ENCODE measurements at places on chromosomes 6 and 20. TPM values are rescaled to one million over a fixed set of nuclear protein-coding genes. Genes with fewer than 3 reads are reported as not detected.

The ZNF391 gene
- 6.1 TPM for total RNA-seq

The LPIN3 gene
- total RNA-seq: 5.1 TPM

The MARCKS gene
- 0.05 TPM for total RNA-seq

The LST1 gene
- 21.6 TPM for total RNA-seq

GRCh38 chr6:119643876-119644275, 294.3 kb upstream of the MAN1A1 start:
- DNase-seq: no peak

DNA sequence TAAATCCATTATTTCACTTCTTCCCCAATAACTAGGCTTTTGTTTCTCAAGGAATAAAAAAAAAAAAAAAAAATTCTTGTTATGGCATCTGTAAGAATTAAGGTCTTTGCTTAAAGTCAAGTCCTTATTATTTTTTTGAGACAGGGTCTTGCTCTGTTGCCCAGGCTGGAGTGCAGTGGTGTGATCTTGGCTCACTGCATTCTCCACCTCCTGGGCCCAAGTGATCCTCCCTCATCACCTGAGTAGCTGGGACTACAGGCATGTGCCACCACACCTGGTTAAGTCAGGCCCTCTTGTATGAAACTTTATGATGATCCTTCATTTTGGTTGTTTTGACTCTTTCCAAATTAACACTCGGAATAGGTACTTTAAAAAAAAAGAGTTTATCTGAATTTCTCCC, 17.3 kb downstream of the DSTN start:
- DNase-seq: no peak

GRCh38 chr6:64160486-64160885, 524.9 kb downstream of the PHF3 start:
- no peak for DNase-seq

DNA sequence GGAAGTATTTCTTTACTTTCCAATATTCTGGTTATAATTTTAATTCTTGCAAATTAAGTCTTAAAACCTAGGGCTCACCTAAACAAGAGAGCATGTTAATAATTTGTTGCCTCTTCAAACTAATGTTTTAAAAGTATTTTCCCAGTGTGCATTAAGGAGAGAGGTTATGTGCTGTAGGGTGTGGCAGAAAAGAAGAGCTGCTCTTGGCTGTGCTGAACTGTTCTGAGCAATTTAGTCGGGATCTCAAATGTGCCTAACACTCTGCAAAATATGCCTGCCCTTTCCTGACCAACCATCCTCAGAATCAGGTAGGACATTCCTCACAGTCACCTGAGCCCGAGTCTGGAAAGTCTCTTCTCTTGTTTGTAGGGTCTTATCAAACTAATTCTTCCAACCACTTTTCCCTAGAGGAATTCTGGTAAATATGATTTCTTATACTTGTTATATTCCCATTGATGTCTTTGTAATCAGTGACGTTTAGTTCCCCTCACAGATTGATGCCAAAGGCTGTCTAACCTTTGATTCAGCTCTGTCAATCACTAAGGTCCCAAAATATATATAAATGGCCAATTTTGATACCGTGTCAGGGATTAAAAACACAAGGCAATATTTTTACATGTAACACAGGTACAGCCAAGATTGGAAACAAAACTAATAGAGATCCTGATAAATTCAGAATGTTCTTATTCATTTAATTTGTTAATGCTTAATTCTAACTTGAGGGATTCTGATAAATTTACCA, 298.4 kb downstream of the ADGB start:
- DNase-seq: no peak

DNA sequence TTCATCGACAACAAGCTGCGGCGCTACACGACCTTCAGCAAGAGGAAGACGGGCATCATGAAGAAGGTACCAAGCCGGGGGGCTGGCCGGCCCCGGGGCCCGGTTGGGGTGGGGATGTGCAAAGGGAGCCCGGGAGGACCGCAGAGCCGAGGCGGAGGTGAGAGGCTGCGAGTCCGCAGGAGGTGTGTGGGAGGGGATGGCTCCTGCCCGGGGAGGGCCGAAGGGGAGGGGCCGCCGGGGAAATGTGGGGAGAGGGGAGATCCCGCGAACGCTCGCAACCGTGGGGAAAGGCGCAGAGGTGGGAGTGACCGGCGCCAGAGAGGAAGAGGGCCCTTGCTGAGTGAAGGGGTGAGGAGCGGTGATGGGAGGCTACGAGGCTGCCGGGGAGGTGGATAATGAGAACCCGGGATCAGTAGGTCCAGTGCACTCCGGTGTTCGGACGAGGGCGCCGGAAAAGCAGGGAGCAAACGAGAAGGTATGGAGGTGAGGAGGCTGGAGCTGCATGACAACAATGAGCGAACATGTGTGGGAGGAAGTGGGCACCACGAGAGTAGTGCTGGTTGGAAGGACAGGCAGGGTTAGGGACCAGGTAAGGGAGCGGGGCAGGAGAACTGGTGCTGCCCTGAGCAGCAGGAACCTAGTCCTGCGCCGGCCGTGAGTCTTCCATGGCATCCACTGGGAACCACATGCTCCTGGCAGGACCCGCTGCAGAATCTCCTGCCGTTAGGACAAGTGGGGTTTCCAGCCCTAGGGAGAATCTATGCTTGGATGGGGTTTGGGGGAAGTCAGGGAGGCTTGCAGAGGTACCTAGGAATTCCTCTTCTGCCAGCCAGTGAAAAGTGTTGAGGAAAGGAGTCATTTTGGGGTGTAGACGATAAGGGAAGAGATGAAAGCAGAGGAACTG, 1.3 kb downstream of the SRF start:
- peak; percentile 51 for DNase-seq

DNA sequence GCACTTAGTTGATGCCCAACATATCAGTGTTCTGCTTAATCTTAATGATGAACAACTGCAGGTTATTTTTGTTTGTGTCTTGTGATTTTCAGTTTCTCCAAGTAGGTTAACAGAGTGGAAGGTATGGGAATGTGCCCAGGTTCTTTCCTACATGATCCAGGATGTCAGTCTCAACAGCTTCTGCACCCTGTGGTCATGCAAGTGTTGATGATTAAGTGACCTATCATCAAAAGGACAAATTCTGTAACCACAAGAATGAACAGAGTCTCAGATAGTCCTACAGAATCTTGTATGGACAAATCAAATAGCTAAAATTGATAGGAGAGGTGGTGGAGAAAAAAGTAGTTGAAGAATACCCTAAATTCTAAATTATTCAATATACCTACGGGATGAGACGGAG, 26.1 kb downstream of the MAN1A1 start:
- DNase-seq: no peak

DNA sequence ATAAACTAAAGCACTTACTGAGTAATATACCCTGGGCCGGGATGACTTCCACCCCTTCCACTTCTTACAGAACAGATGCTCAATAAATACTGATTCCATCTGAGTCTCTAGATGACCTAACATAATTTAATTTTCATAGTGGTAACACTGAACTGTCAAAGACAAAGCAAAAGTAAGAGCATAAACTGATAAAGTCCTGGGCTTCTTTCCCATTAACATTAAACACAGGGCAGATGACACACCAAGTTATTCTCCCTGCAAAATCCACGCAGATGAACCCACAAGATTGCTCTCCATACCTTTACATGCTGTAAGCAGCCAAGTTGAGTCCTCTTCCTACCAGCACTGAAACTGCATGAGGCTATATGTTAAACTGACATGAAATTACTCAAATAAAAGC, 27.1 kb downstream of the AGPAT4 start:
- no peak for DNase-seq

- DNase-seq: peak; percentile 54
Observed at GRCh38 chr6:34181908-34182307, 36.0 kb upstream of the GRM4 start.

GRCh38 chr20:58154113-58154512, 74.3 kb downstream of the ANKRD60 start:
- no peak for DNase-seq

- DNase-seq: no peak
Observed at GRCh38 chr6:170033666-170034065, 257.2 kb downstream of the DLL1 start.

- DNase-seq: peak; percentile 93
Observed at GRCh38 chr20:45857114-45857881, at the start of the genes ACOT8 and ZSWIM3. Gene ACOT8, minus strand, starts transcription at chr20:45857392. Its CDS starts 77 bp downstream, at chr20:45857315. Gene ZSWIM3, plus strand, starts transcription at chr20:45857614. Its CDS starts 212 bp downstream, at chr20:45857826.

- DNase-seq: no peak
Observed at GRCh38 chr6:169064194-169064593, 189.5 kb downstream of the THBS2 start.

- no peak for DNase-seq
Observed at GRCh38 chr6:125558907-125559306, 190.5 kb upstream of the HEY2 start.

GRCh38 chr6:28974505-28974904, 30.6 kb downstream of the ZNF311 start:
- DNase-seq: no peak

DNA sequence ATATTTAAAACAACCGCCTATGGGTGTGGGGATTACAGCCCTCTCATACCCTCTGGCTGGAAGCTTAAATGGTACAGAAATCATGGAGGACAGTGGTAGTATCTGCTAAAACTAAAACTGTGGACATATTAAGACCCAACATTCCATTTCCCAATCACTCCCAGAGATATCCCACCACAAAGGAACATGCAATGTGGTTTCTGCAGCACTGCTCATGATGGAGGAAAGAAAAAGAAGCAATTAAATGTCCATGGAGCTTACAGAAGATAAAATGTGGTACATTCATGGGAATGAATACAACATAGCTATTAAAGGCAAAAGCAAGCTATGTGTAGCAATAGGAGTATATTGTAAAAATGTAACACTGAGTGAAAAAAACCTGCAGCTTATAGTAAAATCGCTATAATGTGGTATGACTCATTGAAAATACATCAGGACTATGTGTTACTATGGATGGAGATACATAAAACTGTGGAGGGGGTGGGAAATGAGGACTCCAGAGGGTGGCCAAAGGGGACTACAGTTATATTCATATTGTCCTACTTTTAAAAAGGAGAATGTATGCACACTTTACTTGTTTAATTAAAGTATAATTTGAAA, 22.9 kb upstream of the NNAT start:
- no peak for DNase-seq

- no peak for DNase-seq
Observed at GRCh38 chr6:147855803-147856482, 347.5 kb downstream of the SAMD5 start.

DNA sequence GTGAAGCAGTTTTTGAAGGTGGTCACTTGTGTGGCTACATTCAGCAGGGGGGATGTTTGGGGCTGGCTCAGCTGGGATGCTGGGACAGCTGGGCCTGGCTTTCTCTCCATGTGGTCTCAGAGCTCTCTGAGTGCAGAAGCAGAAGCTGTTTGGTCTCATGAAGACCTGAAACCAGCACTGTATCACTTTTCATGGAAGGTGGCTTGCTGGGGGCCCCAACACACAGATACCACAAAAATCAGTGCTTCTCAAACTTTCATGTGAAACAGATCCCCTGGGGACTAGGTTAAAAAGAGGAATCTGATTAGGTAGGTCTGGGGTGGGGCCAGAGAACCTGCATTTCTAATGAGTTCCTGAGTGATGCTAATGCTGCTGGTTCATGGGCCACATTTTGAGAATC, 347.3 kb downstream of the DHX35 start:
- DNase-seq: no peak

DNA sequence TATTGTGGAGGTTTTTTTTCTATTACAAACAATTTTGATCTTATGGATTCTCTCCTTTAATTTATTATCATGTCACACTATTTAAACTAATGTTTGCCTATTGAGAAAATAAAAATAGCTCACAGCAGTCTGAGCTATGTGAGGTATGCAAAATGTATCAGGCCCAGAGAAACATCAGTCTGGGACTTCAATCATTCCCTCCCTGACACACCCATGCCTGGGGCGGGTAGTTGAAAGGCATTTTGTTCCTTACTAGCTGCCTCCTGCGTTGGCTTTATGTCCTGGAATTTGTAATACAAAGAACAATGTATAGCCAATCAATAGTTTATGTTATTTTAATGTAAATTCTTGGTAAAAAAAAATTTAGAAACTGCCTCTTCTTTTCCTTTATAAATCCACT, 403.3 kb downstream of the EPM2A start:
- no peak for DNase-seq

- no peak for DNase-seq
Observed at GRCh38 chr6:35209081-35209480, 4.7 kb upstream of the SCUBE3 start.

DNA sequence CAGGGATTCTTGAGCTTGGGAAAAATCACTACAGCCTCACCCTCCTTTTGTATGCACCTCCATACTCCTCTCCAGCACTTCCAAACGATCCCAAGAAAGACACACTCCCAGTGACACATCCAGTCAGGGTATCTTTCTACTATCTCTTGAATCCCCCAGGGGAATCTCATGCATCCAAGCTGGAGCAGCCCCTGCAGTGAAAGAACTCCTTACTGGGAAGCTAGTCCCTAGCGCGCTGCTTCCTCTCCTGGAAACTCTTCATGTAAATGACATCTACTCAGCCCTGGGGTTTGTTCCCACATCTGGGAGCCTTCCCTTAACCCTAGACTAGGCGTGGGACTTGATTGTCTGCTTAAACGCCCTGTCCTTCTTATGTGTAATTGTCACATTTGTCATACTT, 329.1 kb upstream of the QKI start:
- no peak for DNase-seq

- no peak for DNase-seq
Observed at GRCh38 chr20:19380211-19380610, 167.8 kb downstream of the SLC24A3 start.

DNA sequence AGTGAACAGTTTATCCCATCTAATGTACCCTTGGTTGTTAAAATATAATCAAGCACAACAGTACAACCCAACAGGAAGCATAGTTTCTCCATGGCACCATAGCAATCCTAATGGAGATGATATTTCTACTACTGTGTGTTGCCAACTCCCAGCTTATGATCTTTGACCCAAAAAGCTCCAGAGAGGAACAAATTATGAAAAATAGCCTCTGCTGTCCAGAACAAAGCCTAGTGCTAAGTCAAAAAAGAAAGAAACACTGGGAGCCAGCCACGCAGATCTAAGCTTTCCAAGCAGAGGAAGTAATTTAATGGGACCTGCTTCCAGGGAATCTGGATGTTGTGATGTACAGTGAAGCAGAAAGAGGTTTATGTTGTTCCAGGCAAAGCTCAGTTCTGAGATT, 52.2 kb upstream of the TASP1 start:
- DNase-seq: no peak

GRCh38 chr6:104639668-104640067, 220.1 kb downstream of the HACE1 start:
- DNase-seq: no peak

- DNase-seq: no peak
Observed at GRCh38 chr6:20202699-20203302, 9.5 kb downstream of the MBOAT1 start.
